ENCODE measurements at places on chromosomes 2 and 18.

- no peak for DNase-seq
These were observed 2.8 kb downstream of the PECR start for GRCh38 chr2:216078776-216079175.

GRCh38 chr2:181781078-181781786 is 100.9 kb upstream of the NEUROD1 start:
- DNase-seq, result no peak

DNA sequence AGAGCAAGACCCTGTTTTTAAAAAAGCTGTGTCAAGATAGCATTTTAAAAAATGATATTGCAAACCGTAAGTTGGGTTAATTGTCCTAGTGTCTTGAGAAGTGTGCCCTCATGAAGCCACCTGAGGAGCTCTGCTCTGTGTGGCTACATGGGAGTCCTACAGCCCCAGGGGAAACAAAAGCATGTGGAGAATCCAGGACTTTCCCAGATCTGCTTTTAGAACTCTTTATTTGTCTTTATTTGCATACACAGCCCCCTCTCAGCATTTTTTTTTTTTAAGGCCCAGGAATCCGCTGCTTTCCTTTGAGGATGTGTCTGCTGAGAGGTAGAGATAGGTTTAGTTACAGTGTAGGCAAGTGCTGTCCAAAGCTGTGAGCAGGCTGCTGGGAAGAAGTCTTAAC is 219.2 kb downstream of the FHOD3 start:
- DNase-seq, result no peak

DNA sequence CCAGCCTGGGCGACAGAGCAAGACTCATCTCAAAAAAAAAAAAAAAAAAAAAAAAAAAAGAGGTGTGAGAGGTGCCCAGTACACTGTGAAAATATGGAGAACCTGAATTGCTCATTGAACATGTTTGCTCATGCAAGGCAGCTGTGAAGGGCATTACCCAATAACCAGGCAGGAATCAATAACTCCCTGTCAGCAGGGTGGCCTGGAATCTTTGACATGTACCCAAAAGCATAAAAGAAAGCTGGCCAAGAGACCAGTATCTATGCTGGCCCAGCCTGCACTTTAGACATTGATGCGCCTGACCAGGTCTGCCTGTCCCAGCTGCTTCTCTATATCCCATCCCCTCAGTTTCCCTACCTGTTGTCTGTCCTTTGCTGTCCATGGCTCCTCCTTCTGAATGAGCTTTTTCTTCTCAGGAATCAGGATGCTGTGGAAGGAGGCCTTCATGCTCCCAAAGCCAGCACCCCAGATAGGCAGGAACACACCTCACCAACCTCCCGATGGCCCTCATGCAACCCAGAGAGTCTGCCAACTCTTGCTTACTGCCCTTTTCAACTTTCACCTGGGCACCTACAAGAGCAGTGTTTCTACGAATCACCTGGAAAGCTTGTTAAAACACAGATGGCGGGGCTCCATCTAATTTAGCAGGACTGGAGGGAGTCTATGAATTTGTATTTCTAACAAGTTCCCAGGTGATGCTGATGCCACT is 83.4 kb upstream of the PPP1CB start:
- no peak for DNase-seq

DNA sequence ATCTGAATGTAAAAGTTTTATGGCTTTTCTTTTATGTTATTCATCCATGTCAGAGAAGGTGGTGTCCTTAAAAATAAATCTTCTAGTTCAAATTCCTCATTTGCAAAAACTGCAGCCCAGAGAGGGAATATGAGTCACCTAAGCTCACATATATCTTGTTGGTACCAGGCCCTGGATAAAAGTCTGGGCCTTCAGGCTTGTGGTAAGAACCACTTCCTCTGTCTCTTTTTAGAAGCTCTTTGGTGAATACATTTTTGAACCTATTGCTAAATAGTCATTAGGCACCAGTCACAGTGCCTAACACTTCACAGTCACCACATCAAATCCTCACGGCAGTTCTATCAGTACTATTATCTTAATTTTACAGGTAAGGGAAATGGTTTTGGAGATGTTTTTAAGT is 199.2 kb downstream of the KCNS3 start:
- DNase-seq, result no peak

DNA sequence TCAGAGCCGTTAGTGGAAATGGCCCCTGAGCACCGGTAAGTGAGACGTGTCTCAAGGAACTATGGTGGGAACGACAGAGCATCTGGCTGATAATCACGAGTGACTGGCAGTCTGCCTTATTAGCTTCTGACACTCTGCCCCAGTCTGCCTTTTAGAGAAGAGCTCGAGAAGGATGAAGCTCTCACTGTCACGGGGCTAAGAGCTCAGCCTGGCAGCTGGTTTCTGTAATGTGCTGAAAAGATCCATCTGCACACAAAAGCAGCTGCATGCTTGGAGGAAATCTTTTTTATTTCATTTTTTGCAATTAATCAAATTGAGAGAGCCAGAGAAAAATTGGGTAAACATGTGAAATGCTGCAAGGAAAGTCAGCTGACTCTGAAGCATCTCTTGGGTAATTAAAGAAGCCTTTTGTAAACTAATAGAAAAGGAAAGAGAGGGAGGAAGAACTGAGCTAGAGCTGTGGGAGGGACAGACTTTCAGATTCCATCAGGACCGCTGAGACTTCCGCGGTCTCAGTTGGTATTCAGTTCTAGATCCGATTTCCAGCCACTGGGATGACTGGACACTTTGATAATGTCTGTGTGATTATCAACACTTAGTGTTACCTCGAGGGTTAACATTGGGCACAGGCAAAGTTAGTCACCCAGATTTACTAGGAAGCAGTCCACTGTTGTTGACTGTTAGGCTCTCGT is 24.4 kb downstream of the MBP start:
- peak; percentile 35 for DNase-seq

DNA sequence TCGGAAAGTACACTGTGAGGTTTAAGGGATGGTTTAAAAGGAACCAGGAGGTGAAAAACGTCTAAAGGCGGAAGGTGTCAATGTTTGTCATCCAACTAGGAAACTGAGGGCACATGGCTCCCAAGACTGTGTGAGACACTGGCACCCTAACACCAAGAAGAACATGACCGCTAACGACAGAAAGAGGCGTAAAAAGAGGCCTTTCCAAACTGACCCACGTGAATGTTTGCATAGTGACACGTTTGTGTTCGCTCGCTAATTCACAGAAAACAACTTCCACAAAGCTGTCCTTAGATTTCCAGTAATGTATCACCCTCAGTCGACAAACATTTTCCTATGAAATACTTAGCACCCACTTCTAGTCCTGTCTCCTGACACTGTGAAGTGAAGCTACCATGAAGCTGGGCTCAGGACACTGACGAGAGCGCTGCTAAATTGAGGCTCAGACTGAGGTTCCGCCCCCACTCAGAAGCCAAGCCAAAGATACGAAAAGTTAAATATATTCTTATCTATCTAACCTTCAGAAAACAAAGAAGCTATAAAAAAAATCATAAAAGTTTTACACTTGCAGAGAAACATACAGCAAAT is 86.5 kb downstream of the ZNF516 start:
- no peak for DNase-seq

GRCh38 chr2:85924522-85924921 is 35.7 kb upstream of the ST3GAL5 start:
- no peak for DNase-seq

GRCh38 chr2:16478434-16479210 is 187.0 kb downstream of the CYRIA start:
- no peak for DNase-seq

DNA sequence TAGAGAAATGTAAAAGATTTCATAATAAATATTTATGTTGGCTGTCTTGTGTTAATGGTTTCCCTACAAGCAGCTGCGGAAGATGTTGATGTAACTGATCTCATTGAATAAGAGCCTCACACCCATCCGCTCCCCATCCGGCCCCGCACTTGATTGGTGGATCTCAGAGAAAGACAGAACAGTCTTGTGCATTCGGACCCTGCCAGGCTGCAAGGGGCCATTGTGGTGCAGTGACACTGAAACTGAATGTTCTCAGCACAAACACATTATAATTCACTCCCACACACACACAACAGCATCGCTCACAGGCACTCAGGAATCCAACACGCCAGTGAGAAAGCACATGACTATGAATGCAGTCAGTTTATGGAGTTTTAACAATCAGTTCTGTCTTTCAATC is 47.8 kb downstream of the PRELID3A start:
- no peak for DNase-seq

DNA sequence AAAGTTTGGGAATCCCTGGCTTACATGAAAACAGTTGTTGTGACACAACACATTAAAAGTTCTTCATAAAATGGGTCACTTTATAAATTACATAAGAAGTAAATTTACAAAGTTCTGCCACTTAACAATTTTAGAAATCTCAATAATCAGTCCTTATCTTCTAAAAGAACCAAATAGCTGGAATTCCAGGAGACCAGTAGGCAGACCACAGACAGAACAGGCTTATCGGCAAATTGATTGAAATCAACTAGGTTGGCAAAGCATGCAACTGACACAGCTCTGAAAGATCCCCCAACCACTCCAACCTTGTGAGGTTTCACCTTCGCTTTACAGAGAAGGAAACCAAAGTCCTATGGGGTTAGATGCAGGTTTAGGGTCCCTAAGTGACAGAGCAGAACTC is 103.0 kb downstream of the DNER start:
- DNase-seq, result no peak

DNA sequence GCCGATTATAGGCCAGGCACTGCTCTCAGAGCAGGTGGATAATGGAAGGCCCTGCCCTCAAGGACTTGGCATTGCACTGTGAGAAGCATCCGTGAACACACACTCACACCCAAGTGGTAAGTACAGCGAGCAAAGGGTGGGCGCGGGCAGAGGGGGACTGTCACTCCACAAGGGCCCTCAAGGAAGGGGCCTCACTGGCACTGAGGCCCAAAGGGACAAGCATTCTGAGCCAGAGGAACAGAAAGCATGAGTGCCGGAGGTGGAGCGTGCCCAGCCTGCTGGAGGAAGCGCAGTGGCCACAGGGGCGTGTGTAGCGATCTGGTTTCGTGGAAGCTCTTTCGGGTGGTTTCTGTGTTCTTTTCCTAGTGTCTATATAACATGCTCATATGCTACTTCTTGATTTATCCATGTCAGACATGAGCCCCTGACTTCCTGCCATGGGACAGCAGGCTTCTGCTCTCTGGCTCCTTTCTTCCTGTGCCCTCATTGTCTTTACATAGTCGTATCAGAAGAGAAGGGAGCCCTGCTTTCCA is 132.7 kb upstream of the ASB18 start:
- no peak for DNase-seq

DNA sequence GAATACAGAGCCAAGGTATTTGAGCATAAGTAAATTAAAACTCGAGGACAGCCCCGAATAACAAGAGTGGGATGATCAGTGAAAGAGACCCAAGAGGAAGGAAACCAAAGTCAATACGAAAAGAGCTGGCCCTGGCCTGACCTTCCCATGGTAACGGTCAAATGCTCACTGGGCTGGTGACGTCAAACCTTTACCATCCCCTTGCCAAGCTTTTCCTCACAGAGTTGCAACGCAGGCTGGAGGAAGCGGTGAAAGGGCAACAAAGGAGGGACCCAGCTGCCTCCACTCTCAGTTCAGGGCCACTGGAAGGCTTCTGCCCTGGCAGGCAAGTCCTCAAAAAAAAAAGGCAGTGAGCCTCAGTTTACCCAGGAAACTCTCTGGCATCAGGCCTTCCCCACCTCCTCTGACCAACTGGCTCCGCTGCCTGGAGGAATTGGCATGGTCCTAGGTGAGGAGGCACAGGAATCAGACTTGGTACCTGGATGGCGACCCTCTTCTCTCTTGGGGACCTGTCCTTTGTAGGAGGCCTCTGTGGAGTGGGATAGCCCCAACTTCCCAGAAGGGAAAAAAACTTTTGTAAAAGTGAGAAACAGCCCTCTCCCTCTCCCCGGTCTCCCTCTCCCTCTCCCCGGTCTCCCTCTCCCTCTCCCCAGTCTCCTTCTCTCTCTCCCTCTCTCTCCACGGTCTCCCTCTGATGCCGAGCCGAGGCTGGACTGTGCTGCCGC is 212.4 kb downstream of the ANAPC1 start:
- no peak for DNase-seq

DNA sequence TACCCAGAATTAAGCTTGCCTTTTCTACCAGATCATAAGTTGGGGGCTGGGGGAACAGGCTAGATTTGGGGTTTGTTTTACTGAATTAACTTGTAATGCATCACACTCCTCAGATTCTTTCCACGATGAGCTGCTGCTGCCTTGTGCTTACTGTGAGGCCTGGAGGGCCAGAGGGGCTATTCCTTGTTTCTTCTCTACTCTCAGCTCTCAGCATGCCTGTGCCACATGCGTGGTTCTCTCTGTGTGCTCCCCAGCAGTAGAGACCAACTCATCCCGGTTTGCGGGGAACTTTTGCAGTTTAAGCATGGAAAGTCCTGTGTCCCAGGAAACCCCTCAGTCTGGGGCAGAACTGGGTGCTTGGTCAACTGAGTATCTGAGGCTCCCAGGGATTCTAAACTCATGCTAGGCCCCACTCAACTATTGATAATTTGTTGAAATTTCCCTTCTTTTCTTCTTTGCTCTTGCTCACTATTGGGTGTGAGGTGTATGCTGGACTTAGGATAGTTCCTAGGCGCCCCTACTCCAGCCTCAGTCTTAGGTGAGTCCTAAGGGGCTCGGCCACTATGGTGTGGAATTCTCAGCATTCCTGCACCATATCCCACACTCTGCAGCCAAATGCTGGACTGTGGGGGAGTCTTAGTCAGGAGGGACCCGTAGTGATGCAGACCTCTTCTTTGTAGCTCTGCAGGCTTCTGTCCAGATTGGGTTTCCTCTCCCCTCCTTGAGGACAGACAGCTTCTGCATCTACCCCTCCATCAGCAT is 63.1 kb downstream of the SRD5A2 start:
- DNase-seq, result no peak

GRCh38 chr2:177052471-177052870 is 160.1 kb upstream of the HNRNPA3 start:
- DNase-seq, result no peak

- no peak for DNase-seq
These were observed 66.3 kb upstream of the SCG2 start for GRCh38 chr2:223668302-223668998.

GRCh38 chr2:144086965-144087364 is 433.0 kb downstream of the ZEB2 start:
- DNase-seq, result no peak

DNA sequence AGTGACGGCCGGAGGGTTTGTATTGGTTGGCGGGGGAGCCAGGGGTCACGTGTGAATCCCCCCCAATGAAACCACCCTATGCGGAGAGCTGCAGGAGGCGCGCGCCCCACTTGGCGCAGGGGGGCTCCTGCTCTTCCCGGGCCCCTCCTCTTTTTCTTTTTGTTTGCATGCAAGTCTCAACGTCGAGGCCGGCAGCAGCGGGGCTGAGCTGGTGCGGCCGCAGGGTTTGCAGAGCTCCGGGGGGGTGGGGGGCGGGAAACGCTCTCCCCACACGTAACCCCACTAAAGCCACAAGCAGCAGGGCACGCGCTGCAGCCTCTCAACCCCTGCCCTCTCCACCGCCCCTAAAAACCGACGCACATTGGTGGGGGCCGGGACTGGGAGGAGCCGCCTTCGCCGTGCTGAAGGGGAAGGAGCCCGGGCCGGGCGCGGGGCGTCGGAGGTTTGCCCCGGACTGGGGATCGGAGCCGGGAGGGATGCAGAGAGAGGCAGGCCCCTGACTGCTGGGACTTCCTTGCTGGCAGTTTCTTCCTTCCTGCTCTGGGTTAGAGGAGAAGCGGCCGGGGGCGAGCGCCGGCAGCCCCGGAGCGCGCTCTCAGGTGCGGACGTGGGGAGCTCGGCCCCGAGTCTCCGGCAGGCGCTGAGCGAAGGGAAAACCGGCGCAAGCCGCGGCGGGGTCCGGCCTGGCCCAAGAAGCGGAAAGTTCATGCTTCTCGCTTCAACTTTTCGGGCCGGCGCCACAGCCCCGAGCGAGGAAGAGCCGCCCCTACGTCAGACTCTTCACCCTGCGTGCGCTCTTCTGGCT is 864 bp downstream of the LBH start:
- peak; percentile 84 for DNase-seq
